ENCODE measurements at places on chromosomes 13 and 19.

DNA sequence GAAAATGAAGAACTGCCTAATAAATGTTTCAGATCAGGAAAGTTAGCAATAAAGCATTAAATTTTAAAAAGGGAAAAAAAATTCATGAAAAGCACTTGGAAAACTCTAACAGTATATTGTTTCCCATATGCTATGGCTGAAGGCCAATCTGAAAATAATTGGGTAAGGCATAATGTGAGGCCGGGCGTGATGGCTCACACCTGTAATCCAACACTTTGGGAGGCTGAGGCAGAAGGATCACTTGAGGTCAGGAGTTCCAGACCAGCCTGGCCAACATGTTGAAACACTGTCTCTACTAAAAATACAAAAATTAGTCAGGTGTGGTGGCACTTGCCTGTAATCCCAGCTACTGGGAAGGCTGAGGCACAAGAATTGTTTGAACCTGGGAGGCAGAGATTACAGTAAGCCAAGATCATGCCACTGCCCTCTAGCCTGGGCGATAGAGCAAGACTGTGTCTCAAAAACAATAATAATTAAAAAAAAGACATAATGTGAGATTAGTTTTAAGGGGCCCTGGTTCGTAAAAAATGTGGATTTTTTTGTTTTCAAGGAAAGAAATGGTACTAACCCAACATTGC, 15.2 kb downstream of the INTS6 start:
- no peak for DNase-seq

- no peak for DNase-seq
These were observed 710.9 kb downstream of the PCDH9 start for GRCh38 chr13:66519259-66519658.

- no peak for DNase-seq
These were observed 171.5 kb upstream of the SLITRK6 start for GRCh38 chr13:85970727-85971126.

GRCh38 chr13:99687723-99688397, 186.6 kb downstream of the TM9SF2 start:
- DNase-seq, result no peak

- DNase-seq, result no peak
These were observed 94.6 kb downstream of the EFNB2 start for GRCh38 chr13:106440866-106441265.

DNA sequence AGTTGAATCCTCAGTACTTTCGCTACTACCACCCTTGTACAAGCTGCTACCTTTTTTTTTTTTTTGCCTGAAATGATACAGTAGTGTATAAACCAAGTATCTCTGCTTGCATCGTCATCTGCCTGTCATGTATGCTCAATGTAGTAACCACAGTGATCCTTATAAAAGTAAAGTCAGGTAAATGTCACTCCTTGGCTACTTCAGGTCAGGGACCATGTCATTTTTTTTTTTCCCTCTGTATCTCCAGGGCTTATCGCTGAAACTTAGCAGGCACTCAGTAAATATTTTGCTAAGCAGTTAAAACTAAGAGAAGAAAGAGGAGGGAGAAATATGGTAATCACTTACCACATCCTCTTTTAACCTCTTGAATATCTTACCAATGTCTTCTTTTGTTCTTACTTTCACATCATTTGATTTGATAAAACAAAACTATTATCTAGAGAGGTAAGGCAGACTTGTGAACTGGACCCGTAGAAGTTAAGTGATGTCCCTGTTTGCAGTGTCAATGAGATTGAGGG, 96.8 kb upstream of the KLF12 start:
- peak; percentile 51 for DNase-seq

DNA sequence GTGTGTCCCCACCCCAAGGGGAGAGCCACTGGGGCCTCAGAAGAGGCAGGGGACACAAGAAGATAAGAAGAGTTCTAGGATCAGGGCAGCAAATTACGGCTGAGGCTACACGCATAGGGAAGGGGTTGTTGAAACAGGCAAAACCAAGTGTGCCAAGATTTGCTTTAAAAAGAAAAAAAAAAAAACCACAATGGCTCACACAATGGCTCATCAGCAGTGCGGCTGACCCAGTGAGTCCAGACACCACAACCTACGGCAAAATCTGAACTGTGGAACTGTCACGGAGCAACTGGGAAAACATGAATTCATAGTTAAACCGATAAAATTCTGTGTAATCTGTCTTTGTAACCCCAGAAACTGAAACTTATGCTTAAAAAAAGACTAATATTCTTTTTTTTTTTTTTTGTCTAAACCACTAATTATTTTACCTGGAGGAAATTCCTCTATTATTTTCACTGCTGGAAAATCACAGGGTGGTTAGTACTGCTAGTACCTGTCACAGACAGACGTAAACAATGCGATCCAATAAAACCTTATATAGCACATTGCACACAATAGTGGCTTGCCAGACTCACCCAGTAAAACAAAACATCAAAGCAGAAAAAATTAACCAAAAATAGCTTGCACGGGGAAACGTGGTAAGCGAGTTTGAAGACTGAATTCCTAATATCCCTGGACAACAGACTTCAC, 325.4 kb upstream of the TSHZ3 start:
- DNase-seq, result no peak

GRCh38 chr19:7919610-7920518, at the start of gene SNAPC2:
Gene SNAPC2 (plus strand): TSS chr19:7920338. CDS start chr19:7920367, 29 bp downstream.
- DNase-seq, result peak; percentile 97

- DNase-seq, result no peak
These were observed 1141.0 kb upstream of the PRR20A start for GRCh38 chr13:55999709-56000108.

- no peak for DNase-seq
These were observed 37.5 kb upstream of the ZNRF4 start for GRCh38 chr19:5417495-5418436.

GRCh38 chr13:23558675-23559536, 11.3 kb upstream of the TNFRSF19 start:
- DNase-seq, result no peak

GRCh38 chr13:98581971-98582702, 5.2 kb upstream of the STK24 start:
- no peak for DNase-seq

DNA sequence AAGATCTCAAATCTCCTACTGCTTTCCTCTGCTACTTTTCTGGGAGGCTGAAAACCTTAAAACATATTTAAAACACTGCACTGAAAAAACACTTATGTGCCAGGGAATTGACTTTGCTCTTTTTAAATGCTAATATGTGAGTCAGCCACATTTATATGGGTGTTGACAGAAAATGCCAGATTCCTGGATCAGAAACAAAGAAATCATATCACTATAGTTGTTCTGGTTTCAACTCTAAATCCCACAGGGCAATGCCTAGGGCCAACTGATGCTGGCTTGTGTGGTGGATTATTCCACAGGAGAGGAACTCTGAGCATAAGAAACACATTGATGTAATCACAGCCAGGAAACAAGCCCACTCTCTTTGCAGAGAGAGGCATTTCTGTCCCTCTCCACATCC, 1439.0 kb upstream of the SPRY2 start:
- no peak for DNase-seq

DNA sequence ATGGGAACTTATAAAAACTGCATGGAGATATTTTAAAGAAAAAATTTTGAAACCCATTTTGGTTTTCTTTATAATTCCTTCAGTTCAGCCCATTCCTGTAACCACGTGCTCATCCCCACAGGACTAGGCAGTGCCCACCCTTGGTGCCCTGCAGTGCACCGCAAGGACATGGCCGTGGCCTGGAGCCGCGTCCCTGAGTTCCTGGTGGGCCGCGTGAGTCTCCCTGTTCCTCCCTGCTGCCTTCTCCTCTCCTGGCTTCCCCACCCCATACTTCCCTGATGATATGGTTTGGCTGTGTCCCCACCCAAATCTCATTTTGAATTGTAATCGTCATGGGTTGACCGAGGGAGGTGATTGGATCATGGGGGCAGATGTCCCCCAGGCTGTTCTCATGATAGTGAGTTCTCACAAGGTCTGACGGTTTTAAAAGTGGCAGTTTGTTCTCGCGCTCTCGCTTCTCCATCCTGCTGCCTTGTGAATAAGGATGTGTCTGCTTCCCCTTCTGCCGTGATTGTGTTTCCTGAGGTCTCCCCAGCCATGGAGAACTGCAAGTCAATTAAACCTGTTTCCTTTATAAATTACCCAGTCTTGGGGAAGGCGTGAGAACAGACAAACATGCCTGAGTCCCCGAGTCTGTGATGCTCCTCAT, 31.6 kb upstream of the TFDP1 start:
- DNase-seq, result no peak

GRCh38 chr19:32917616-32917996, 48.0 kb upstream of the SLC7A9 start:
- DNase-seq, result no peak

GRCh38 chr13:87080100-87080779, 590.9 kb upstream of the SLITRK5 start:
- no peak for DNase-seq

GRCh38 chr13:53007872-53008271, 20.7 kb upstream of the OLFM4 start:
- DNase-seq, result no peak

- no peak for DNase-seq
These were observed 21.1 kb upstream of the CCDC97 start for GRCh38 chr19:41288673-41289530.

- no peak for DNase-seq
These were observed 34.4 kb downstream of the KLF2 start for GRCh38 chr19:16359074-16359473.

GRCh38 chr19:17673937-17674799, 14.0 kb downstream of the UNC13A start:
- no peak for DNase-seq

GRCh38 chr19:54191011-54191810, at the start of gene TSEN34:
Gene TSEN34 (plus strand): TSS chr19:54191308. CDS start chr19:54191365, 57 bp downstream.
- peak; percentile 89 for DNase-seq

DNA sequence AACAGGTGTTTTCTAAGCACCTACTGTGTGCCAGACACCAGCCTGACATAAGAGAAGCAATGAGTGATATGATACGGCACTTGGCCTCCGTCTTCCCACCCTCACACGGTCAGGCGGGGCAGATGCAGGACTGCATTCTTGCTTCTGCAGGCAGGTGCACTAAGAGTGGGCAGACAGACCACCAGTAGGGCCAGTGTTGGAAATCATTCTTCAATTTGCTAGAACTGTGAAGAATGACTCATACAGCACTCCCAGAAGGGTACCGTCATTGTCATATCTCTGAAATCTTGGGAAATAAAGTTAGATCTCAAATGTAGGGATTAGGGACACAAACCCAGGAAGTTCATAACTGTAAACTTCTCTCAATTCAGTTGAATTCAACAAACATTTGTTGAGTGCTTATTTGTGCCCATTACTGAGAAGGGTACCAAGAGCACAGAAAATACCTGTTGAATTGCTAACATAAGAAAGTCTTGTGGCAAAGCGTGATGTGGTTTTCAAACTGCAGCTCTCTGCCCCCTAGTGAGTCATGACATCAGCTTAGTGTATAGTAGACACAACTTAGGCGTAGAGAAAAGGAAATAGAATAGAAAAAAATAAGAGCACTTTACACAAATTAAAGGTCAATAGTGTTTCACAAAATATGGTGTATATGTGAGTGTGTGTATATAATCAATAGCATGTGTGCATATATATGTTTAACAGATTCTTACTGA, 76.1 kb downstream of the TEX26 start:
- DNase-seq, result no peak

GRCh38 chr13:31213651-31214289, 14.0 kb downstream of the B3GLCT start:
- no peak for DNase-seq

GRCh38 chr19:1206150-1206863, 729 bp downstream of the STK11 start:
- DNase-seq, result no peak

DNA sequence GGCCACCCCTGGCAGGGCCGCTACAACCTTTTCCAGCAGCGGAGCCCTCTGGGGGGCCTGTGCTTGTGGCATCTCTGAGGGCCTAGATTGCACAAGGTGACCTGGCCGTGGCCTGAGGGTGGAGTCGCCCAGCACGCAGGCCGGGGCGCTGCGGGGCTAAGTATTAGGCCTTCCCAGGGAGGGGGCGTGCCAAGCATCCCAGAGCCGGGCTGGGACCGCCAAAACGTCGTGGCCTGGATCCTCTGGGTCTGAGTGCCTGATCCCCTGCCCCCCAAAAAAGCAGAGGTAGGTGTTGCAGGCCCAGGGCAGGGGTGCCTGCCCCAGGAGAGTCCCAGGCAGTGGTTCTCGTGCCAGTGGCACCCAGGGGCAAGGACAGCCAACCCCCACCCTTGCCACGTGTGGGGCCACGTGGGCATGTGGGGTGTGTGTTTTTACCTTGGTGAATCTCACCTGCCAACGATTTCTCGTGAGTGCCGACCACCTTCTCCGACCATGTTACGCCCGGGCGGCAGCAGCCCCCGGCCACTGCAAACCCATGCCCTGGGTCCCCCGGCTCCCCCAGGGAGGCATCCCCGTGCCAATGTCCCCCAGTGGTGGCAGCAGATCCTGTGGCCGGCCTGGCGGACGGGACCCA, 12.6 kb upstream of the GNA15 start:
- no peak for DNase-seq

DNA sequence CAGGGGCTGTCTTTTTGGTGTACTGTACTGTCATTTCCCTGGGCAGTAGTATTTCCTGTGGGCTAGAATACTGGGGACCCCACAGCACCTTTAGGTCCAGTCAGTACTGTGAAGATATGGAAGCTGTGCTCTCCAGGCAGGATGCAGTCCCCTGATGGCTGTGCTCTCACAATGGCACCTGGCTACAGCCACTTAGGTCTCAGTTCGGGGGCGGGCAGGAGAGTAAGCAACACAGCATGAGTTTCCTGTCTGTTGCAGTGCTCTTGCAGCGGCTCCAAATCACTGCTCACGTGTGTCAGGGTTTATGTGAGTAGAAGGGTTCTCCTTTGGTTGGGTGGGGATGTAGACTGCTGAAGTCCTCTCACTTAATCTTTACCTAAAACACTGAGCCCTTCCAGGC, 810.4 kb downstream of the DACH1 start:
- no peak for DNase-seq

DNA sequence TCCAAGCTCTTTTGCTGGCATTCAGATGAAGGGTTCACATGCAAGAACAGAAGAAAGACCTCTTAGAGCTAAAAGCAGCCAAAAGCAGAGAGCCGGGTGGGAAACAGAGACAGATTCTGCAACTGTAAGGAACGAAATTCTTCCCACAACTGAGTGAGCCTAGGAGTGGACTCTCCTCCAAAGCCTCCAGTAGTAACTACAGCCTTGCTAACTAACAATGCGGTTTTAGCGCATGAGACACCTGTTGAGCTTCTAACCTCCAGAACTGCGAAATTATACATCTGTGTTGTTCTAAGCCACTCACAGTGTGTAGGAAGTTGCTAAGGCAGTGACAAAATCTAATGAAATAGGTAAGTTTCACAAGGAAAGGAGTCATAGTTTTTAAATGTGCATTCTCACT, 98.1 kb upstream of the SLITRK1 start:
- no peak for DNase-seq

Measured in CD4-positive, alpha-beta T cell treated with Interferon alpha-2 for 1 hour (primary cell).